ENCODE measurements at places on chromosomes 13 and 19.
A peak's percentile ranks its signal among the peaks of the same experiment; 100 is the strongest.

GRCh38 chr13:53513226-53513625, 484.6 kb downstream of the OLFM4 start:
- DNase-seq: no peak

DNA sequence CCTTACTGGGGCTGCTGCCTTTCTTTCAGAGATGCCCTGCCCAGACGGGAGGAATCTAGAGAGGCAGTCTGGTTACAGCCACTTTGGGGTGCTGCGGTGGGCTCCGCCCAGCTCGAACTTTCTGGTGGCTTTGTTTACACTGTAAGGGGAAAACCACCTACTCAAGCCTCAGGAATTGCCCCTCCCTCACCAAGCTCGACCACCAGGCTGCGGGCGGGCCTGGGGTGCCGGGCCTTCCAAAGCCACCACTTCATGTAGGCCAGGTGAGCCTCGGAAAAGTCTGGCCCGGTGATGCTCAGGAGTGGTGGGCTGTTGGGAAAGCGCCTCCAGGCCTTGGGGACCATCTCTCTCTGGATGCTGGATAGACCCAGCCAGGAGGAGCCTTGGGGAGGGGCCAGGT, 218.6 kb downstream of the MTUS2 start:
- DNase-seq: no peak

DNA sequence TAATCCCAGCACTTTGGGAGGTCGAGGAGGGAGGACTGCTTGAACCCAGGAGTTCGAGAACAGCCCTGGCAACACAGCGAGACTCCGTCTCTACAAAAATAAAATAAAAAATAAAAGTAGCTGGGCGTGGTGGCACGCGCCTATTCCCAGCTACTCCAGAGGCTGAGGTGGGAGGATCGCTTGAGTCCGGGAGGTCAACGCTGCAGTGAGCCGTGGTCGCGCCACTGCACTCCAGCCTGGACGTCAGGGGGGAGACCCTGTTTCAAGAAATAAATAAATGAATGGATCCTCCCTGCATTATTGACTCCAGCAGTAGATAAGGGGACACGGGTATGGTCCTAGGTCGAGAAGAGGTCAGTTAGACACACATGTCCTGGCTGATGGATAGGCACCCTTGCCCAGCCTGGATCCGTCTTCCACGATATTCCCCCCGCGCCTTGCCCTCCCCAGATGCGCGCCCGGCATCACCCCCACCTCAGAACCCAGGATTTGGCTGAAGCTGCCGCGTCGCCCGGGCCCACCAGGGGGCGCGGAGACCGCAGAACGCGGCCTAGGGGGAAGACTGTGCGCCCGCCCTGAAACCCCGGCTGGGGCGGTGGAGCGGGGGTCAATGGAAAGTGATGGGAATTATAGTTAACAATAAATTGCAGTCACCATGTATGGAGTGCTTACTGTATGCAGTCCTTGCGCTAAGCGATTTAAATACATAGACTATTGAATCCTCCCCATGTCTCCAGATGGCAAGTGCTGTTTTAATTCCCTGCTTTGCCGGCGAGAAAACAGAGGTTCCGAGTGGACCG, 2.1 kb upstream of the HOOK2 start:
- peak; percentile 69 for DNase-seq

DNA sequence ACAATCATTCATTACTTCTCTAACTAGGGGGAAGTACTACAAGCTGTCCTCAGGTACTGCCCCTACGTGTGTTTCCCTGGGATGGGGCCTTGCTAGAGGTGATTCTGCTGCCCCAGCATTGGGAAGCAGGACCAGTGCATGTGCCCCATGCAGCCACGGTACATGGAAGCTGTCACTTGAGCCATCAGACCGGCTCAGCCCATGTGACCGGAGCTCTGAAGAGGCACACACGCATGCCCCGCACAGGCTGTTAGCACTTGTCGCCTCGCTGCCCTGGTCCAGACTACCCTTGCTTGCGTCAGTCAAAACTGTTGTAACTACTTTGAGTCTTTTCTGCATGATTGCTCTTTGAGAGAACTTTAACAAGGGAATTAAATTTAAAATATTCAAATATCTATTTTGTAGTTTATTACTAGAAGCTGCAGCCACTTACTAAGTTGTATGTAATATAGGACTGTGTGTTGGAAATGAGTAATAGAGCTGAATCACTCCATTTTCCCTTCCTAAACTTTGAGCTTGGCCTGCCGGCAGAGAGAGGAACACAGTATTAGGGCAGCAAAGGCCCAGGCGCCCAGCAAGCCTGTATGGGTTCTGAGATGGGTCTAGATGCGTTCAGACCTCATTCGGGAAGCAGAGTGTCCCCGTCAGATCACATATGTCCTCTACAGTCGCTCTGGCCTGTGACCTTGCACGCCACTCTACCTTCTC, 42.2 kb downstream of the DHRS12 start:
- DNase-seq: no peak

DNA sequence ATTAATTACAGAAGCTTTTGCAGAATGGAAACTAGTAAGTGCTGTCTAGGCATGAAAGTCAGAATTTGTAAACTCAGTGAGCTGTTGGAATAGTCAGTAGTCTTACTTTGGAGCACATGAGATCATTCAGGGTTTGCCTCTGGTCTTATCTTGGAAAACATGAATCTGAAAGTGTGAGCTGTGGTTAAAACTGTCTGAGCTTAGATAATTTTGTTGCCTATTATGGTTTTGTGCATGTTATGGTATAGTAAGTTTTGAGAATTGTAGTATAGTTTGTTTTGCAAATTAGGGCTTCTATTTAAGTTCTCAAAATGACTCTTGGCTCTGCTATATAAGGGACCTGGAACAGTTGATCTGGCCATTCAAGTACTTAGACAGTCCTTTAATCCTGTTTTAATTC, 53.7 kb upstream of the TRPC4 start:
- no peak for DNase-seq

- no peak for DNase-seq
Observed at GRCh38 chr19:31666126-31666525, 316.9 kb upstream of the TSHZ3 start.

DNA sequence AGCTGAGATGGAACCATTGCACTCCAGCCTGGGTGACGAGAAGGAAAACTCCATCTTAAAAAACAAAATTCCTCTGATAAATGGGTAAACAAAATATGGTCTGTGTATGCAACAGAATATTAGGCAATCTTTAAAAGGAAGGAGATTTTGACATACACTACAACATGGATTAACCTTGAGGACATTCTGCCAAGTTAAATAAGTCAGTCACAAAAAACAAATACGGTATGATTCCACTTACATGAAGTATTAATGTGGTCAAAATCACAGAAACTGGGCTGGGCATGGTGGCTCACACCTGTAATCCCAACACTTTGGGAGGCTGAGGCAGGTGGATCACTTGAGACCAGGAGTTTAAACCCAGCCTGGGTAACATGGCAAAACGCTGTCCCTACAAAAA, 3.0 kb upstream of the ZNF444 start:
- DNase-seq: no peak

DNA sequence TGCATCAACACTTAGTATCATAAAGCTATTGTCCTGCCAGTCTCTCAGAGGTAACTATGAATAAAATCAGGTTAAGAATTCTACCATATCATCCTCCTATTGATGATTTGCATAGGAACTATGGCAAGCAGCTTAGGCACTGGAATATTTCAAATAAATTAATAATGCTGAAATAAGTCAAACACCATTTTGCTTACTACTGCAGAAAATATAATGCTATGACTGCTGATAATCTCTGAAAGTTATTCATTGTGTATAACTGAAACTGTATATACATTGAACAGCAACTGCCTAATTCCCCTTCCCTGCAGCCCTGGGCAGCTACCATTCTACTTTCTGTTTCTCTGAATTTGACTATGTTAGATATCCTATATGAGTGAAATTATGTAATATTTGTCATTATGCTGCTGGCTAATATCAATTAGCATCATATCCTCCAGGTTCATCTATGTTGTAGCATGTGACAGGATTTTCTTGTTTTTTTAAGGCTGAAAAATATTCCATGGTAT, 318.8 kb upstream of the SGCG start:
- DNase-seq: no peak

GRCh38 chr13:20336761-20337160, 104.6 kb upstream of the GJB6 start:
- DNase-seq: no peak

DNA sequence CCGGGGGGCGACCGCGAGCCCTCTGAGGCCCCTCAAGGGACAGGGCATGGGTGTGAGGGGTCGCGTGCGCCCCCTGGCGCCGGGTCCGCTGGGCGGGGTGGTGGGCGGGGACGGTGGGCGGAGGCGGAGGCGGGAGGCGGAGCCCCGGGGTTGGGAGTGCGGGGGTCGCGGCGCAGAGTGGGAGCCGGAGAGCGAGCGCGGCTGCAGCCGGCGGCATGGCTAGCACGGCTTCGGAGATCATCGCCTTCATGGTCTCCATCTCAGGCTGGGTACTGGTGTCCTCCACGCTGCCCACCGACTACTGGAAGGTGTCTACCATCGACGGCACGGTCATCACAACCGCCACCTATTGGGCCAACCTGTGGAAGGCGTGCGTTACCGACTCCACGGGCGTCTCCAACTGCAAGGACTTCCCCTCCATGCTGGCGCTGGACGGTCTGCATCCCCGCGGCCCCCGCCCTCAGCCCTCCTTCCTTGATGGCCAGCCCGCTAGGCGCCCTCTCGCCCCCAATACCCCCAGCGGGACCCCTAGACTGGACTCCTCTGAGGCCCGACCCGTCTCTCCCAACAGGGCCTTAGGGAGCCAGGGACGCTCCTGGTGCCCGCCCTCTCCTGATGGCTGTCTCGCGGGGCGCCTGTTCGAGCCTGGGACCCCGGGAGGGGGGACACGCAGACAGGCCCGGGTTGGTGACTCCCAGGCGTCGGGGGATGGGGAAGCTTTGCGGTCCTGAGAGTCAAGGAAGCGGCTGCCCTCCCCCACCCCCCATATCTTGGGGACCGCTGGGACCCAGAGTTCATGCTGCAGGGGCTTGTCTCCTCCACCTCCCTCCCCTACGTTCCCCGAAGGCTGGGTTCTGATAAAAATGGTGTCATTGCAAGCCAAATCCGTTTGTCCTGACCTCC, at the start of gene CLDN10:
Gene CLDN10 (plus strand): TSS at position 182 of the 903 bp plus-strand sequence. CDS start 34 bp downstream, at position 216.
- DNase-seq: no peak
